Activated CD4-positive, alpha-beta T cell treated with anti-CD3 and anti-CD28 coated beads, Interleukin-2, Interleukin-4, amounts not matched to agents 100 ng/mL and 50 ng/mL, durations not matched to agents 16 hours and 8 hours (primary cell): ENCODE measurements at places on chromosomes 6 and 20.
A peak's percentile ranks its signal among the peaks of the same experiment; 100 is the strongest.

DNA sequence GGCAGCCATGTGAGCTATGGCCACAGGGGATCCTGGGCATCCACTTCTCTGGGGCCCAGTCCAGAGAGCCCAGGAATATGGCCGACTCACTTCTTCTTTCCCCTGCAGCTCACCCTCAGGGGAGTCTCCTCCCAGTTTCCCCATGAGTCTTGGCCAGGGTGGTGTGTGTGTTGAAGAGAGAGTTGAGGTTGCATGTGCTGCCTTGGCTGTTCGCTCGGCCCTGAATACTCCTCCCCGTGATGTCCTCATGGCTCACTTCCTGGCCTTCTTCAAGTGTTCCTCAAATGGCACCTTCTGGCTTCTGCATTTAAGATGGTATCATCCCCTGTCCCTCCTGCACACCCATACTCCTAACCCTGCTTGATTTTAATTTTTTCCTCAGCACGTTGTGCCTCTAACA lies 3.2 kb upstream of the TREML1 start:
- no peak for DNase-seq

DNA sequence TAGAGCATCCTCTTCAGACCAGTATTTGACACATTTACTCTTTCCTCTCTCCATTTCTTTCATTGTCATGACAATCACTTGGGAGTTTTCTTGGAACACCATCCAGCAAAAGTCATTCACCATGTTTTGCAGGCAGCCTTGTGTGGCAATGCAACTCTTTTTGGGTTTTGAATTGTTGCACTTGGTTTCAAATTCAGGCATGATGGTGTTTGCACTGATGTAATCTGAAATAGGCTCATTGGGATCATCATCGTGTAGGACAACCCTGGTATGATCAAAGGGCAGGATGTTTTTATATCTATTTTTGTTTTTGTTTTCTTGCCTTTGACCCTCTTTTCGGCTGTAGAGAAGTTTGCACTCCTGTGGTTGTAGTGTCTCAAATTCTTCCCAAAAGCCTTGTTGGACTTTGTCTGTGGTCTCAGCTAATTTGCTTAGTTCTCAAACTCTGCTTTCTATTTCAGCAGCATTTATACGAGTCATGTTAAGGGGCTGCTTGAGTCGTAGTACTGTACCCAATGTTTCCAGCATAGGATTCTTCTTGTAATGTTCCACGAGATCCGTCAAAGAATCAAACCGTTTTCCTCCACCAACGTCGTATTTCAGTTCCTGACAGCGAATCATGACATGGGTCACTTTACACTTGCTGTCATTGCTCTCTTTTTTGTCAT lies 160.8 kb upstream of the TNFAIP3 start:
- DNase-seq = no peak

DNA sequence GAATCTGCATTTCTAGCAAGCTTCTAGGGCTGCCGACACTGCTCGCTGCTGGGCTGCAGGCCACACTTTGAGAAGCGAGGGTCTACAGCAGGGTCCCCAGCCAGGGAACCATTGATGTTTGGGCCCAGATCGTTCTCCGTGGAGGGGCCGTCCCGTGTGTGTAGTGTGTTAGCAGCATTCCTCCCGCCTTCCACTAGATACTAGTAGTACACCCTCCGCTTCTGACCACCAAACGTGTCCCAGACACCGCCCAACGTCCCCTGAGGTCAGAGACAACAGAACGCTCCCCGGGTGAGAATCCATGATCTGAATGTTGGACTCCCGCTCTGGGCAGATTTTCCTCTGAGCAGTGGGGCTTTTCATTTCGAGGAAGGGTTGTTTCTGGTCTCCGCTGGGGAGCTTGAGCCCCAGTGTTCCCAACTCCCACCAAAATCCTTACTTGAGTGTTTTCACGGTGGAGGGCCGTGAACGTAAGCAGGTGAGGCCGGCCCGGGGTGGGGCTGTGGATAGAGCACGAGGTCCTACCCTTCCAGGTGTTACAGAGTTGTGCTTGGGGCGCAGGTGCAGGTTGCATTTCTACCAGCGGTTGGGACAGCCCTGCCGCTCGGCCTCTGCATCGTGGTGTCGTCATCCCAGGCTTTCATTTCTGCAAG lies 124.6 kb downstream of the SYCP2 start:
- no peak for DNase-seq

DNA sequence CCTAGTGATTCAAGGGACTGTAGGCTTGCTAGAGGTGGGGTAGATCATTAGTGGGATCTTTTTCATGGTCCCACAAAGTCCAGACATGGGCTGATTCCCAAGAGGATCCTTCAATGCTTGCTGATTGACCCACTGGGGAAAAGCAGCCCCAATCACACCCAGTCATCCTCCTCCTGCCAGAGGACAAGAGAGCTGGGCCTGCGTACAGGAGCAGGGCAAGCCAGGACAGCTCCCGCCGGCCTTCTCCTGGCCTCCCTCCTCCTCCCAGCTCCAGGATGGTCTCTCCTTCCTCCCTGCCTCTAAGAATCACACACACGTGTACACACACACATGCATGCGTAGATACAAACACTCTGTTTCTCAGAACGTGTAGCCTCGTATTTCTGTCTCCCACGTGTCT lies 27.0 kb downstream of the KCNK15 start:
- DNase-seq = no peak

DNA sequence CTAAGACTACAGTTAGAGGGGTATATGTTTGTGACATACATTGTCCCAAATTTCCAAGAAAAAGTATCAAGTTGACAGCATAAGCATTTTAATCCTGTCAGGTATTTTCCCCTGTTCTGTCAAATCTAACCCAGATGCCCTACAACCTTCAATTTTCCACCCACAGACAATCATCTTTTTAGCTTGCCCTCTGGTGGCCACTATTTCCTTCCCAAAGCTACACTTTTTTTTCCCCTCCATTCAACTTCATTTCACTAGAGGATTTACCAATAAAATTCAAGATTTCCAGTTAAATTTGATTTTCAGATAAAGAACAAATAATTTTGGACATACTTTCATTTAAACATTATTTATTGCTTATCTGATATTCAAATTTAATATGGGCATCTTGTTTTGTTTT lies 286.6 kb downstream of the TENT5A start:
- no peak for DNase-seq

DNA sequence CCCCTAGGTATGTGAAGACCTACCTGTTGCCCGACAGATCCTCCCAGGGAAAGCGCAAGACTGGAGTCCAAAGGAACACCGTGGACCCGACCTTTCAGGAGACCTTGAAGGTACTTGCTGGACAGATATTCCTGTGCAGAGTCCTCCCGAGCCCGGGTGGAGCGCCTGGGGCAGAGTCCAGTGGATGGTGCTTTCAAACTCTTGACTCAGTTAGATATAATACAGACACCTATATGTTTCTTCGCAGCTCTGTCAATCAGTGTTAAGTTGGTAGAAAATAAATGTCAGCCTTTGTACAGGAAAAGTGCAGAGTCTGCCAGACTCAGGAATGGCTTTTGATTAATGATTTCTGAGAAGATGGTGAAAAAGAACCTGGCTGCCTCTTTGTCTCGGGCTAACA lies 67.2 kb downstream of the EZR start:
- DNase-seq = no peak

DNA sequence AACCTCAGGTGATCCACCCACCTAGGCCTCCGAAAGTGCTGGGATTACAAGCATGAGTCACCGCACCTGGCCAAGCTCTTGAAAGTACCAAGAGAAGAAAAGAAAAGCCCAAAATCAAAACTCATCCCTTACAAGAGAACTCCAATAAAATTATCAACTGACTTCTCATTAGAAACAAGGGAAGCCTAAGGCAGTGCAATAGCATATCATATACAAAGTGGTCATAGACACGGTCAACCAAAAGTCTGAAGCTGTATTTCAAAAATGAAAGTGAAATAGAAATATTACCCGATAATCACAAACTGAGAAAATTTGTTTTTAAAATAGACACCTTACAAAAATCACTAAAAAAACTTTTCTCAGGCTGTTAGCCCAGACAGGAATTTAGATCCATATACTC lies 1321.1 kb upstream of the GJE1 start:
- no peak for DNase-seq

DNA sequence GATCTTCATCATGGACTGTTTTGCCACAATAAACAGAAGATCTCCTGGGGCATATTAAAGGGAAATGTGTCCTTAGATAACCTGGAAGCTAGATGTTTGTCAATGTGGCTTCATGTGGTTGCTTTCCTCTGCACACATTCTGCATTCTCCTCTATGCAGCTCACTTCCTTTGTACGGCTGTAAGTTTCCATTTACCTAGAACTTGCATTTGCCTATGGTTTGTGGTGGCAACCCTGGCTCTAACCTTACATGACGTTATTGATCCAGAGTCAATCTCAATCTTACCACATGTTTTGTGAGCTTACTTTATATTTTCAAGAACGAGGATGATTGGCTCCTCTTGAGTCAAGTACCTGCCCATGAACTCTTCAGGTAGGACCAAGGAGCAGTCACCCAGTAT lies 863.1 kb downstream of the MAFB start:
- no peak for DNase-seq

- no peak for DNase-seq
These were observed 35.2 kb downstream of the NCR2 start for GRCh38 chr6:41370488-41371111.

GRCh38 chr6:136784910-136785746 lies 7.1 kb downstream of the MAP3K5 start:
- peak; percentile 60 for DNase-seq

DNA sequence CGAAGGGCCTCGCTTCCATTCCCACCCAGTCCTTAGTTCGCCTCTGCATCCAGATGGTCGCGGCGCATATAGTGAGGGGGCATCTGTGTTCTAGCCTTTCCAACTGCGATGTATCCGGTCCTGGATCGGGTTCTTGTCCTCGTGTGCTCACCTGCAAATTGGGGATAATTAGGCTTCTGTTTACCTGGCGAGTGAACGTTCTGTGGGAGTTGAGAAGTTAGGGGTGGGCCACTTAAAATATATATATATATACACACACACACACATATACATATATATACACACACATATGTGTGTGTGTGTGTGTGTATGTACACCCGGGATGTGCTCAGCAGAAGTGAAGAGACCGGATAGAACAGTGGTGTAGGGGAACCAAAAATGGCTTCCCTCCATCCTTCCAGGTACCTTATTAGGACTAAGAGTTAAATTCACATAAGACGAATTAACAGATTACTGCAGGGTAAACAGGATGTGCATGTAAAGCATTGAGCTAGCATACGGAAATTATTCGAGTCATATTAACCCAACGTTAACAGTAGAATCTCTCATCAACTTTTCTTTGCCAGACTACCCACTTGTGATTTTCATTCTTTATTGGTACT lies 537 bp downstream of the CSTF1 start:
- peak; percentile 32 for DNase-seq

- DNase-seq = no peak
These were observed 42.6 kb downstream of the RNF144B start for GRCh38 chr6:18429655-18430297.

GRCh38 chr6:150194195-150194594 lies 51.4 kb downstream of the PPP1R14C start:
- DNase-seq = no peak

- no peak for DNase-seq
These were observed 260.5 kb downstream of the NRN1 start for GRCh38 chr6:5746053-5746758.

- DNase-seq = no peak
These were observed 34.2 kb downstream of the TUBB2B start for GRCh38 chr6:3193102-3193849.

DNA sequence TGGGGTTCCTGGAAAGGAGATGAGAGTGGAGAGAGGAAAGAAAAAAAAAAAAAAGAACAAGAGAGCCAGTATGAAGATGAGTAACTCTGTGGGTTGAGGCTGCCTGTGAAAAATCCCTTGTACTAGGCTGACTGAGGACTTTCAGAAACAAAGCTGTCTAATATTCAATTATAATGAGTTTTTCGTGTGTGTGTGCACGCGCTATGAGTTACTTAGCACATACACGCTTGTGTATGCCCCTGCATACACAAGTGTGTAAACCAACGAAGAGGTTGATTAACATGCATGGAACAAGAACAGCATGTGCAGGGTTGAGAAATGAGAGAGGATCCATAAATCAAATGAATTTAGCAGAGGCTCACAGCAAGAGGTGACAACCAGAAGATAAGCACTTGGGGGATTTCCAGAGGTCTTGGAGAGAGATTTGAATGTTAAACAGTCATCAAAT lies 4.8 kb upstream of the RBPJL start:
- peak; percentile 60 for DNase-seq

GRCh38 chr6:105740946-105741645 lies 338.2 kb upstream of the PREP start:
- DNase-seq = no peak

DNA sequence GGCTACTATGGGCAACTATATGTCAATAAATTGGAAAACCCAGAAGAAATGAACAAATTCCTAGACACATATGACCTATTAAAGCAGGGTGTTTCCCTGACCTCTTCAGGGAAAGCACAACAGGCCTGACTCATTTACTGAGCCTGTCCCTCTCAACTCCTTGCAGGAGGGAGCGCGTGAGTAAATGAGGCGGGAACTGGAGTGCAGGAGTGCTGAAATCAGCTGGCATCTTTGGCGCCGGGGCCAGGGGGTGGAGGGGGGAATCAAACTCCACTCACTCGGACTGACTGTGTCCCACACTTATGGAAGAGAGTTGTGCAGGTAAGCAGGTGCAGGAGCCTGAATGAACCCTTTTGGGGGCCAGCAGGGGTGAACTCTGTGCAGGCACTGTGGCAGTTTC lies 671.2 kb upstream of the PTCHD4 start:
- DNase-seq = no peak

- no peak for DNase-seq
These were observed 59.0 kb upstream of the FAM184A start for GRCh38 chr6:119137194-119138072.

GRCh38 chr6:25553502-25553901 lies 98.5 kb upstream of the SCGN start:
- no peak for DNase-seq

DNA sequence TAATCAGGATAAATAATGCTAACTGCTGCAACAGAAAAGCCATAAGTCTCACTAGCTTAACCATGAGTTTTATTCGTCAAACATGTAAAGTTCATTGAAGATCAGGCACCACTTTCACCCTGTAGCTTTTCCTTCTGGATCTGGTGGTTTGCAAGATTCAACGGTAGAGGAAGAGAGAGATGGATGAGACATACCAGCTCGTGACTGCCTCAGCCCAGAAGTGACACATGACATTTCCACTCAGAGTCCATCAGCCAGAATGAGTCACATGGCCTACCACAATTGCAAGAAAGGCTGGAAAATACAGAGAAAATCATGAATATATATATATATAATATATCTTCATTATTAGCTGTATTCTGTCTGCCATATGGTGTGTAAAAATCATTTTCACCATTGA lies 29.0 kb downstream of the SPTLC3 start:
- DNase-seq = no peak

GRCh38 chr20:11008444-11009033 lies 334.7 kb upstream of the JAG1 start:
- DNase-seq = no peak

GRCh38 chr6:119190176-119190575 lies 111.7 kb upstream of the FAM184A start:
- DNase-seq = no peak

DNA sequence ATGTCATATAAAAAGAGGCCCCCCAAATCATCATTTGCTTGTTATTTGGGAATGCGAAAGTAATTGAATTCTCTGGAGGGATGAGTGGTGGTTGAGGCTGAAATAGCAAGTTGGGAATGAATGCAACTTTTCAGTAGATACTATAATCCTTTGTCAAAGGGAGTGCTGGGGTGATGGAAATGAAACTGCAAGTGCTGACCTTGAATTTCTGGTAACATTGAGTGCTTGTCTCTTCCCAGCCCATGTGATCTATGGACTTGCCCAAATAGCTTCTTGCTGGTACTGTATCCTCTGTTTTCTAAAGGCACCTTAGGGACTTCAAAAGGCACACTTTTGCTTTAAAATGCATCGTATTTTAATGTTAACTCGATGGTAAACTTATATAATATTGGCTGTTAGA lies 14.8 kb downstream of the PAQR8 start:
- DNase-seq = no peak
